IMR-90 (cell line): ENCODE measurements at places on chromosomes 12 and 14.

DNA sequence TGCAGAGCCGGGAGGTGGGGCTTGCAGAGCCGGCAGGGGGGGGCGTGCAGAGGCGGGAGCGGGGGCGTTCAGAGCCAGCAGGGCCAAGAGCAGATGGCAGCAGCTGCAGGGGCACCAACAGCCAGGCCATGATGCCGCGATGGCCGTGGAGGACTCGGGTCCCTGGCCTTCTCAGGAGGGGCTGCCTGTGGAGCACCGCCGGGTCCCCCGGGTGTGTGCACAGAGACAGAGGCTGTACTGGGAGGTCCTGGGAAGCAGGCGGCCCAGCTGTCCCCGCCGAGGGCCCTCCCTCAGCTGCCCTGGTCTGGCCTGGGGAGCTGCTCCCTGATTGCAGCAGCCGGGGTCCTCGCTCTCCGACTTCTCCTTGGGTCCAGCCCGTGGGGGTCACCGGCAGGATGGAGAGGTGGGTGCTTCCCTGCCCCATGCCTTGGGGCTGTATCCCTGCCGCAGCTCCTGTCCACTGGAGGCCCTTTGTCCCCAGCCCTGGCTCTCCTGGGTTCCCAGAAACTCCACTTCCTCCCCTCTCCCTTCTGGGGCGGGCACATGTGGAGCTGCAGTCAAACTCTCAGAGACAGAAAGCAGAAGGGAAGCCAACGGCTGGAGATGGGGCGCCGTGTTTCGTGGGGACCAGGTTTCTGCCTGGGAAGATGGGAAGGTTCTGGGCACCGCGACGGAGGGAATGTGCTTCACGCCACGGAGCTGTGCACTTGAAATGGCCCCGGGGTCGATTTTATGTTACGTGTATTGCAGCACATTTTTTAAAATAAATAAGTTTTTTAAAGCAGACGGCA lies 75.8 kb upstream of the GALNT9 start:
- DNase-seq, result no peak

DNA sequence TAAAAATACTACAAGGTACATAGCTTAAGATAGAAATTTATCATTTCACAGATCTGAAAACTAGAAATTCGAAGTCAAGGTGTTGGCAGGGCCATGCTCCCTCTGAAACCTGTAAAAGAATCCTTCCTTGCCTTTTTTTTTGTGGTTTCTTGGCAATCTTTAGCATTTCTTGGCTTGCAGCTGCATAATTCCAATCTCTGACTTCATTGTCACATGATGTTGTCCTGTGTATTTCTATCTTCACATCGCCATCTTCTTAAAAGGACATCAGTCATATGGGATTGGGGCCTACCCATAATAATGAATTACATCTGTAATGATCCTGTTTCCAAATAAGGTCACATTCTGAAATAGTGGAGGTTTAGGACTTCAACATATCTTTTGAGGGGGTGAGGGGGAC lies 250.4 kb downstream of the TMTC2 start:
- no peak for DNase-seq

GRCh38 chr12:22164139-22164538 lies 118.1 kb downstream of the CMAS start:
- no peak for DNase-seq

DNA sequence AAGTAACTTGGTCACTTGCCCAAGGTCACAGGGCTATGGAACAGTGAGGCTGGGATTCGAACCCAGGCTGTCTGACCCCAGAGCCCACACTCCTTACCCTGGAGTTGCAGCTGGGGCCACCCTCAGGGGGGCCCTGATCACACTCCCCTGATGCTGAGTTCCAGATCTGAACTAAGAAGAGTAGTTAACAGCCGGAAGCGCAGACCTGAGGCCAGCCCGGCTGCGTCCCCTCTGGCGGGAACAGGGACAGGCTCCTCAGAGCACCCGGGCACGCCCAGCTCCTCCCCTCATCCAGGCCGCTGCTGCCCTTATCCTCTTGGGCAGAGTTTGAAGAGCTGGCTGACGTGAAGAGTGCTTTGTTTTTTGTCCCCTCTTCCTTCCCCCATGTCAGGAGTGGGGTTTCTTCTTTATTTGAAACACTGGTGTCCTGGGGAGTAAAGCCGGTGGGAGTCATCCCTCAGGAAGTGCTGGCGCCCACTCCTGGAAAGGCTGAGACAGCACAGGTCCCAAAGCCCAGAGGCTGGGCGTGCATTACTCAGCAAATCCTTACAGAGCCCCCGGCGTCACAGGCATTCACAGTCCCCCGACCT lies 8.7 kb downstream of the PHB2 start:
- peak; percentile 77 for DNase-seq

DNA sequence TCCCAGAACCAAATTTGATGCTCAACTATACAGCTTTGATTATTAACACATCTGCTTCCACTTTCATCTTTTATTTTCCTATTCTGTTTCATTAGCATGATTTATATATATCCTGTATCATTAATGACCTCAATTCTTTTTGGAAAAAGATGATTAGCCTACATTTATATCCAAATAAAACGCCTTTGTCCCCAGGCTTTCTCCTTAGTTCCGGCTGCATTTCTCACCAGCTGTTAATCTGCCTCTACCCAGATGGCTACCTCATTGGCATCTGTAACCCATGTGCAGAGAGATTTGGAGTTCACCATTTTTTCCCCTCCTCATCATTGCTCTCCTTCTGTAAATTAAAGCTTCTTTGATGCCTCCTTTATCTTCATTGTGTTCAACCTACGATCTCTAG lies 336.8 kb upstream of the RGS6 start:
- no peak for DNase-seq

GRCh38 chr12:62748941-62749468 lies 185.9 kb downstream of the PPM1H start:
- no peak for DNase-seq

DNA sequence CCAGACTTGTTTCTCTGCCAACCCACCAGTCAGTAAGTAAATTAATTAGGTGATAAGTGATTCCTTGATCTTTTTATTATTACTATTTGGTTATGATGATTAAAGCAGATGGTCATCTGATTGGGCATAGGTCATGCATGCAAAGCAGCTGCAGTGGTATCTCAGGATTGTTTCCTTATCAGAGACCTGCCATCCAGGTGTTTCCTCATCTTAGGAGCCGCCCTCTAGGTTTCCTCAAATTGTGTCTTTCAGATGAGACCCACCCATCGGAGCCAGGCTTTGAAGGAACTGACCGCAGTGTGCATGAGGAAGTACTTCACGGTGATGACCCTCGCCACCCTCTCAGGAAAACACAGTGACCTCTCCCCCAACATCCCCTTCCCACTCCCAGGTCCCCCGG lies 63.3 kb downstream of the ZFP36L1 start:
- DNase-seq, result no peak

DNA sequence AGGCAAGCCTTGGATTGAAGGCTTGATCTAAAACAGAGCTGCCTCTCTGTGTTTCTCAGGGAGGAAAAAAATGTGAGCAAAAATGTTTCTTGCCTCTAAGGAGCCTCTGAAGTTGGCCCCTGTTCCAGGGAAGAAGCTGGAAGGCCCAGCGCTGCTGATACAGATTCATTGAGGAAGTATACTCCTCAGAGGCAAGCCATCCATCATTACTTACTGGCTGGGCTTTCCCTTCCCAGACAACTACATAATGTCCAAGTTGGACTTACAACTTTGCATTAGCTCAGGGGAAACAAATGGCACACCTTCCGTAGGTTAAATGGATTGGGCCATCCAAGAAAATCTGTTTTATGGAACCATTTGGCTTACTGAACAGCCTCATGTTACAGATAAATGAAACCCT lies 263.7 kb upstream of the SEL1L start:
- DNase-seq, result no peak

DNA sequence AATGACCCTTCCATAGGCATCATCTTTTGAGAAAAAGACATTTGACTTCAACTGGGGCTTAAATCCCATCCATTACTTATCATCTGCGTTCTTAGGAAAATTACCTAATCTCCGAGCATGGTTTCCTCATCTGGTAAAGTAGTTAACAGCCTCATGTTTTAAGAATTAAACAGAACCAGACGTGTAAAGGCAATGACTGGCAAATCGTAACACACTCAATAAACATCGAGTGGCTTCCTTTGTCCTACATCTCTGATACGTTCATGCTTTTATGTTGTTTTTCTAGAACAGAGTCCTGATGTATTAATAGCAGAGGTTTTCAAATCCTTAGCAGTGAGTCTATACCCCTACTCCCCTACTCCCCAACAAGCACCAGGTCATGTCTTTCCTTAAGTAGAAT lies 189.7 kb upstream of the RGS6 start:
- no peak for DNase-seq

GRCh38 chr14:65299826-65300225 lies 112.7 kb upstream of the FUT8 start:
- no peak for DNase-seq

GRCh38 chr12:120247183-120247582 lies 18.3 kb downstream of the PXN start:
- DNase-seq, result no peak

DNA sequence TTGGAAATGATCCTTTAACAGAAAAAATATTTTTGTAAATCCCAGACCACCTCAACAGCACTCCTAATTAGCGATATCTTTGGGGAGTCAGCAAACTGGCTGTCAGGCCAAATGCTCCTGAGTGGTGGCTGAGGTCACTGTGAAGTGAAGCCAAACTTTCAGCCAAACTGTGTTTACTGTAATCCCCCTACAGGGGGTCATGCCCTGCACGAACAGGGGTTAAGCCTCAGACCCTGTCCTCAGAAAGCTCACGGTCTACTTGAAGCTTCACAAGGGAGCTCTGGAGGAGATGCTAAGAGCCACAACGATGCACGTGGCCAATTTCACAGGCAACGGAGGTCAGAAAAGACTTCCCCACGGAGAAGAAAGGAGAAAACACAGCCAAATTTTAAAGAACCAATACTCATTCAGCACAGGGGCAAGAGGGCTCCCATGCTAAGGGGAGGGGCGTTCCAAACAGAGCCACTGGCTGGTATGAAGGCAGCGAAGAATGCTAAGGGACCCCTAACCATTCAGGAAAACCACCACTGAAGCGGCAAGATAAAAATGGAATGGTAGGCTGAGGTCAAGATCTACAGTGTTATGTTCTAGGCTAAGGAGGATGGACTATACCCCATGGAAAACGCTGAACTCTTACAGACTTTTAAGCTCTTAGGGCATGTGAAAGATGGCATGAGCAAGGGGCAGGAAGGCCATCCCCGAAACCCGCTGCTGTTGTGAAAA lies 105.4 kb downstream of the ITPR2 start:
- no peak for DNase-seq
